ENCODE measurements at places on chromosomes 7 and 10. TPM values are rescaled to one million over a fixed set of nuclear protein-coding genes. Genes with fewer than 3 reads are reported as not detected.

DNA sequence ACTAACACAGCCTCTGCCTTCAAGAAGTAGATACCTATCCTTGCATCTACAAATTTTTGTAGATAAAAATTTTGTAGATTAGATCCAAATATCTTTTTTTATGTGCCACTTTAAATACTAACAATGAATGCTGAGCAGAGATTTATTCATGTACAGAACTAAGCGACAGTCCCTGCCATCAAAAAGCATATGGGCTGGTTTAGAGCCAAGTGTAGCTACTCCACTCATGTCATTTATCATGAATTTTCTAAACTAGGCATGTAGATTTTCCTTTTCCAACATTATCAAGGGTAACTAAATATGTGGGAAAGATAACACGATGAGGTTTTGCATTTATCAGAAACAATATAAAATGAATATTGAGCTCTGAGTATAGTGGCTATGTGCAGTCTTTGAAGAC lies 857.5 kb downstream of the XPNPEP1 start:
- H3K36me3 ChIP-seq, result no peaks in the 10 kb centered on the region
- no peak overlapping the region for H3K4me3 ChIP-seq
- no peak for DNase-seq
- no peaks in the 10 kb centered on the region for H3K4me1 ChIP-seq
- no peak overlapping the region for H3K27ac ChIP-seq

DNA sequence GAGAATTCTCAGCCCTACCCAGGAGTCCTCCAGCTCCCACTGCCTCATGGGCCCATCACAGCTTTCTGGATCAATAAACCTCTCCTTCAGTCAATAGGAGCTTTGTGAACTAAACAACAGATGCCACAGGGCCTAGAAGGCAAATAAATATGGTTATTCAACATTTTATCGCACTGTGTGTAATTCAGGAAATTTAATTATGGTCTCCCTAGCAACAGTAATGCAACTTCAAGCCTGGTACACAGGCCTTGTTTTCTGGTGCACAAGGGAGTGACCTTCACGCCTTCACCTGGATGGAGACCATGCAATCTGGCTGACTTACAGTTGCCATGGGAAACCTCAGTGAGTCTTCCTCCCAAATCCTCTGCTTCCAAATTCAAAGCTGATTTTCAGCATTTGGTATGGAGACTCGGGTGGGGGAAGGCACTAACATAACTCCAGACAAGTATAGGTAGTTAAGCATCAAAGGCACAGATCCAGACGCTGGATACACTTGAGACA lies 441.0 kb upstream of the NPVF start:
- H3K4me1 ChIP-seq, result peaks cover 61% of the 10 kb centered on the region
- no peaks in the 10 kb centered on the region for H3K36me3 ChIP-seq
- no peak overlapping the region for H3K27ac ChIP-seq
- no peaks in the 10 kb centered on the region for H3K27me3 ChIP-seq
- H3K4me3 ChIP-seq, result no peak overlapping the region

GRCh38 chr7:152370297-152370696 lies 65.5 kb downstream of the KMT2C start:
- DNase-seq, result no peak
- no peak overlapping the region for H3K4me3 ChIP-seq
- peaks cover 18% of the 10 kb centered on the region for H3K36me3 ChIP-seq
- peaks cover 14% of the 10 kb centered on the region for H3K4me1 ChIP-seq

DNA sequence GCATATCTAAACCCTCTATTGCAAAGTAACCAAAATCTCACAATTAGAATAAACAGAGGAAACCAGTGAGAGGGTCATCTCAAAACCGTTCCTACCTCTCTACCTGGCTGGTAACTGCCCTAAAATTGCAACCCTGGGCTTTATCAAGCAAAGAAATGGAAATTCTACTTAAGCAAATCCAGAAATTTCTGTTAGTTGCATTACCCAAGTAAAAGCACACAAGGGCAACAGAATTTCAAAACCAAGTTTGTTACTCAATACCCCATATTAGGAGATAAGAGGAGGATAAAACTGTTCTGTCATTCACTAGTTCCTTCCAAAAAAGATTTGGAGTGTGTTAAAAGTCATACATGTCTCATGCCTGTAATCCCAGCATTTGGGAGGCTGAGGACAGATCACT lies 195.3 kb downstream of the FAM107B start:
- peaks cover 3% of the 10 kb centered on the region for H3K36me3 ChIP-seq
- H3K27me3 ChIP-seq, result no peaks in the 10 kb centered on the region
- no peak overlapping the region for H3K4me3 ChIP-seq
- no peak for DNase-seq

GRCh38 chr7:34296663-34297062 lies 361.4 kb upstream of the NPSR1 start:
- peaks cover 2% of the 10 kb centered on the region for H3K27me3 ChIP-seq
- H3K4me3 ChIP-seq, result no peak overlapping the region
- no peak for DNase-seq
- no peaks in the 10 kb centered on the region for H3K4me1 ChIP-seq
- no peaks in the 10 kb centered on the region for H3K36me3 ChIP-seq

DNA sequence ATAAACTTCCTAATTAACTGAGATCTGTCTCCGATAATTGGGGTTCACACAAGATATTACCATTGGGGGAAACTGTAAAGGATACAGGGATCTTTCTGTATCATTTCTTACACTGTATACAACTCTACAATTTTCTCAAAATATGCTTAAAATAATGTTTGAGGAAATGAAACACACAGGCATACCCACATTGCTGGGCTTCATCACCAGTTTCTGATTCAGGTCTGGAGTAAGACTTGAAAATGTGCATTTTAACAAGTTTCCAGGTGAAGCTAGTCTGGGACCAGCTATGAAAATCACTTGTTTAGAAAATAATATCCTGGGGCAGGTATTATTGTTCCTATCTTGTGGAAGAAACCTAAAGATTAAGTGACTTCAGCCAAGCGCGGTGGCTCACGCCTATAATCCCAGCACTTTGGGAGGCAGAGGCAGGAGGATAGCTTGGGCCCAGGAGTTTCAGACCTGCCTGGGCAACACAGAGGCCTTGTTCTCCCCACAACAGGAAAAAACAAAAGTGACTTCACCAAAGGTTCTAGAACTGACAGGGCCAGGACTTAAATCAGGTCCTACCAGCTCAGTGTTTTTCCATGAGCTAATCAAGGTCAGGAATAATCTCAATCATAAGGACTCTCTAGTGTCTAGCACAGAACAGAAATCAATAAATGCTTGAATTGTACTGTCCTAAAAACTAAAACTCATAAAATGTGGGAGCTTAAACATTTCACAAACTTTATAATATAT lies 12.6 kb downstream of the TOMM7 start:
- peaks cover 10% of the 10 kb centered on the region for H3K36me3 ChIP-seq
- no peaks in the 10 kb centered on the region for H3K4me1 ChIP-seq
- DNase-seq, result no peak
- H3K4me3 ChIP-seq, result no peak overlapping the region
- peaks cover 6% of the 10 kb centered on the region for H3K27me3 ChIP-seq

GRCh38 chr10:9038146-9038714 lies 983.7 kb downstream of the GATA3 start:
- no peaks in the 10 kb centered on the region for H3K36me3 ChIP-seq
- no peak overlapping the region for H3K4me3 ChIP-seq
- no peak for DNase-seq
- H3K4me1 ChIP-seq, result peaks cover 1% of the 10 kb centered on the region

DNA sequence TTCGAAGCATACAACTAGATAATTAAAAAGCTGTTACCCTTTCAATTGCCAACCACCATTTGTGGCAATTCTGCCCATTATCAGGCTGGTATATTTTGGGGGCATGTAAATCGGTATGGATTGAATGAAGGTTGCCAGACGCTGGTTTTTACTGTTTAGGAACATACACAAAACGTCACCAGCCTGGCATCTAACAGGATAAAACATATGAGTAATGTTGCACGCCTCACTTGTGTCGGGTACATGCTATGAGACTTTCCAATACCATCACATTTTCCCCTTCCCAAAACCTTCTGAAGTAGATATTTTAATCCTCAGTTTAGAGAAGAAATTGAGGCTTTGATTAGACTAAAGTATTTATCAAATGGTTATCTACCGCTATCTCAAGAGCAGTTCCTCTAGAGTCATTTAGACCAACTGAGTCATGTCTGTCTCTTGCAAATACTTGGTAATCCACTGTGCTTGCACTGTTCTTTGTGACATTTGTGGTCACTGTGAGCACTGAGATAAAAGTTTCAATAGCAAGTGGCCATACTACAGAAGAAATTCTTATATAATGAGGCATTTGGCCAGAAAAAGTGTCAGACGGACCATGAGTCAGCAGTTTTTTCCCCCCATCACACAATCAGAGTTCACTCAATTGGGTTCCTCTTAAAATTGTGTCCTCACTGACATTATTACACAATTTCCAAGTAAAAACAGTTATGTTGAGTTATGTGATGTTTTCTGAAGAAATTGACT lies 498.7 kb downstream of the NXPH1 start:
- H3K4me1 ChIP-seq, result no peaks in the 10 kb centered on the region
- no peak overlapping the region for H3K4me3 ChIP-seq
- no peak for DNase-seq
- no peak overlapping the region for H3K27ac ChIP-seq
- peaks cover 2% of the 10 kb centered on the region for H3K27me3 ChIP-seq
- H3K36me3 ChIP-seq, result no peaks in the 10 kb centered on the region

GRCh38 chr10:114087255-114087654 lies 43.6 kb downstream of the ADRB1 start:
- H3K4me1 ChIP-seq, result no peaks in the 10 kb centered on the region
- DNase-seq, result no peak
- H3K27ac ChIP-seq, result no peak overlapping the region
- H3K27me3 ChIP-seq, result peaks cover 1% of the 10 kb centered on the region

DNA sequence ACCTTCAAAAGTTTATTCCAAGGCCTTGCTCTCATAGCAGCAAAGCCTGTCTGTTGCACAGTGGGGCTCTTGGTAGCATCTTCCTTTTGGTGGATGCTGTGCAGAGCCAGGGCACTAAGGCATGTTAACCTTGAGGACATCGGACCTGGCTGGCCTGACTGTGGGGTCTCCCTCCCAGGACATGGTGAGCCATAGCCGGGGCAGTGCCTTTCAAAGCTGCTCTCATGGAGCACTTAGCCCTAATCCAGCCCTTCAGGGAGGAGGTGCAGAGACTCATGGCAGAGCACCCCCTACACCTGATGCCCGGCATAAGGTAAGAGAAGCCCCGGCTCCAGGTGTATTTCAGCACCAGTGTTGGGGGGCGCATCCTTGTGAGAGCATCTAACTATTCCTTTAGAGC lies 941.4 kb upstream of the ZNF722 start:
- H3K4me3 ChIP-seq, result no peak overlapping the region
- H3K27ac ChIP-seq, result no peak overlapping the region
- no peaks in the 10 kb centered on the region for H3K27me3 ChIP-seq
- DNase-seq, result no peak
- no peaks in the 10 kb centered on the region for H3K4me1 ChIP-seq

GRCh38 chr7:7438851-7439250 lies 96.8 kb downstream of the COL28A1 start:
- no peaks in the 10 kb centered on the region for H3K36me3 ChIP-seq
- no peak overlapping the region for H3K27ac ChIP-seq
- no peak for DNase-seq
- H3K4me3 ChIP-seq, result no peak overlapping the region
- H3K4me1 ChIP-seq, result no peaks in the 10 kb centered on the region
- no peaks in the 10 kb centered on the region for H3K27me3 ChIP-seq

DNA sequence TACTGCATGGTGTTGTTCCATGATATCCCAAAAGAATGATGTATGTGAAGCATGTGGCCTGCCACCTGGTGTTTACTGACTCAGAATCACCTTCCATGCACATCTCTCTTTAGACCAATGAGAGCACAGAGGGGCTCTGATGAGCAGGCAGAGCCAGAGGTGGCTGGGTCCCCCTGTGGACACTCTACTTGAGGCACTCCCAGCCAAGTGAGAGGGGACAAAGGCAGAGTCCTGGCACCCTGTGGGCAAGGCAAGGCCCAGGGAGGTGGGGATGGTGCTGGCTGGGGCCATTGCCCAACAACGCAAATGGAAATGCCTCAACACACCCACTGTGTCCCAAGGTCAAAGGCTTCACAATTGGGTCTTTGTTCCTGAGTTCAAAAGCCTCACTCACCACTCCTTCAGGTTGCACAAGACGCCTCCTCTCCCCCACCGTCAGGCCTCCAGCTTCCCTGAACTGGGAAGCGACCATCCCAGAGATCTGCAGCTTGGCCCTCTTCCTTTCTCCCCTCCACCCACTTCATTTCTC lies 164.6 kb downstream of the NEURL1 start:
- H3K27me3 ChIP-seq, result no peaks in the 10 kb centered on the region
- H3K36me3 ChIP-seq, result peaks cover 25% of the 10 kb centered on the region
- H3K4me1 ChIP-seq, result peaks cover 14% of the 10 kb centered on the region
- no peak overlapping the region for H3K4me3 ChIP-seq
- H3K27ac ChIP-seq, result no peak overlapping the region

DNA sequence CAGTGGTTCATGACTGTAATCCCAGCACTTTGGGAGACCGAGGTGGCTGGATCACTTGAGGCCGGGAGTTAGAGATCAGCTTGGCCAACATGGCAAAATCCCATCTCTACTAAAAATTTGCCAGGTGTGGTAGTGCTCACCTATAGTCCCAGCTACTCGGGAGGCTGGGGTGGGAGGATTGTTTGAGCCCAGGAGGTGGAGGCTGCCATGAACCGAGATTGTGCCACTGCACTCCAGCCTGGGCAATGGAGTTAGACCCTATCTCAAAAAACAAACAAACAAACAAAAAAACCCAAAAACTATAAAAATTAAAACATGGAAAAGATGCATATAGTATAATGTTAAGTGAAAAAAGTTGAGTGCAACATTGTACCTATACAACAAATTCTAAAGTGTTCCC lies 81.4 kb downstream of the AKR1D1 start:
- H3K4me1 ChIP-seq, result peaks cover 12% of the 10 kb centered on the region
- H3K36me3 ChIP-seq, result no peaks in the 10 kb centered on the region
- H3K27ac ChIP-seq, result no peak overlapping the region
- no peak overlapping the region for H3K4me3 ChIP-seq
- H3K27me3 ChIP-seq, result no peaks in the 10 kb centered on the region

The MALRD1 gene
- total RNA-seq, result 11.1 TPM

The KIF11 gene
- total RNA-seq, result 18.0 TPM

The AIMP2 gene
- total RNA-seq, result 24.6 TPM

The NUTM2A gene
- 3.1 TPM for total RNA-seq

The SCART1 gene
- 4.7 TPM for total RNA-seq

The AMZ1 gene
- total RNA-seq, result 0.13 TPM

The MORN4 gene
- 16.4 TPM for total RNA-seq

The ZNF735 gene
- not detected for total RNA-seq

The CDH23 gene
- 2.5 TPM for total RNA-seq

The HOXA13 gene
- 7.5 TPM for total RNA-seq

Measured in mesothelial cell of epicardium (in vitro differentiated cells).